Suppressor macrophage (primary cell): ENCODE measurements at places on chromosomes 12 and 14.

GRCh38 chr12:58148405-58148804 lies 207.0 kb downstream of the ATP23 start:
- DNase-seq: no peak

GRCh38 chr12:124525455-124525854 lies 42.0 kb downstream of the NCOR2 start:
- DNase-seq: no peak

GRCh38 chr14:96832351-96832750 lies 35.2 kb downstream of the VRK1 start:
- no peak for DNase-seq

- DNase-seq: peak; percentile 52
Measured at GRCh38 chr12:25557830-25558436, 4.8 kb upstream of the LMNTD1 start.

GRCh38 chr12:51759175-51759574 lies 89.3 kb downstream of the FIGNL2 start:
- DNase-seq: no peak

- no peak for DNase-seq
Measured at GRCh38 chr12:82942521-82942920, 255.8 kb downstream of the TMTC2 start.

DNA sequence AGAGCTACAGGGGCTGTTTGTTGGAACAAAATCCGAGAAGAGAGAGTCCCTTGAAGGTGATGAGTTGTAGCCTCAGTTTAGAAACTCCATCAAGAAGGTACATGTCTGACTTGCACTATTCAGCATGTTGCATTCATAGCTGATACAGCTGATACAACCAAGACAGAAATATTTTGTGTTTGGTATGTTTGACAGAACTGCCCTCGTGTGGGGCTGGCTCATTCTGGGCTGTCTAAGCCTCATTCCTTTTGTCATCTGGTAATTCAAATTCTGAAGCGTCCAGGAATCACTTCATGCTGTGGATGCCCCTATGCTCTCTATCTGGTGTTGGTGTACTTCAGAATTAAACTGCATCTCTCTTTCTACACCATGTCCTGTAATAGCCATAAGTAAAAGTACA lies 126.3 kb downstream of the ANO6 start:
- no peak for DNase-seq

DNA sequence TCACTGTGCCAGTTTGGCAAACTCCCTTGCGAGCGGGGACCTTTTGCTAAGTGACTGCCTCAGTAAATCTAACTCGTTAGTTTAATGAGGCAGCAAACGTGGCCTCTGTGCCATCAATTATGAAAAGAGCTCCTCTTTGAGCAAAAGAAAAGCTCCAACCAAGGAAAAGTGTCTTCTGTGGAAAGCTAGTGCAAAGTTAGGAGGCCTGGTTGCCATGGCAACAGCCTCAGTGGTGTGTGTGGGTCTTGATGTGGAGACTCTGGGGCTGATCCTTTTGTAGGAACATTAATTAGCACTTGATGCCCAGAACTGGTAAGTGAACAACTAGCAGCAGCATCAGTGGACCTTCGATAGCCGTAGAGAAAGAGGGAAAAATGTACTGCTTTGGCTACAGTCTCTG lies 145.7 kb downstream of the CHST11 start:
- no peak for DNase-seq

DNA sequence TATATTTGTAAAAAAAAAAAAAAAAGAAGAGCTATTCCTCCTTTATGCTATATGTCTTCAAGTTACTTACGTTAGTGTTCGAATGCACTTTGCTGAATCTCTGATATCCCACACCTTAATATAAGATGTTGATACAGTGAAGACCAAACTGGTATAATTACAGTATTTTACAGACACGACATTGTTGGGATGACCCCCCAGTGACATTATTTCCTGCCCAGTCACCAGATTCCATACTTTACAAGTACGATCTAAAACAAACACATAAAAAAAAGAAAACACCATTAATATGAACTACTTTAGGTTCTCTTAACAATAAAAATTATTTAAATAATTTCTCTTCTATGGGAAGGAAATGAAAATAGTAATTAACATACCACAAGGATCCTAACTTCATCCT lies 133.4 kb downstream of the KIF21A start:
- no peak for DNase-seq

DNA sequence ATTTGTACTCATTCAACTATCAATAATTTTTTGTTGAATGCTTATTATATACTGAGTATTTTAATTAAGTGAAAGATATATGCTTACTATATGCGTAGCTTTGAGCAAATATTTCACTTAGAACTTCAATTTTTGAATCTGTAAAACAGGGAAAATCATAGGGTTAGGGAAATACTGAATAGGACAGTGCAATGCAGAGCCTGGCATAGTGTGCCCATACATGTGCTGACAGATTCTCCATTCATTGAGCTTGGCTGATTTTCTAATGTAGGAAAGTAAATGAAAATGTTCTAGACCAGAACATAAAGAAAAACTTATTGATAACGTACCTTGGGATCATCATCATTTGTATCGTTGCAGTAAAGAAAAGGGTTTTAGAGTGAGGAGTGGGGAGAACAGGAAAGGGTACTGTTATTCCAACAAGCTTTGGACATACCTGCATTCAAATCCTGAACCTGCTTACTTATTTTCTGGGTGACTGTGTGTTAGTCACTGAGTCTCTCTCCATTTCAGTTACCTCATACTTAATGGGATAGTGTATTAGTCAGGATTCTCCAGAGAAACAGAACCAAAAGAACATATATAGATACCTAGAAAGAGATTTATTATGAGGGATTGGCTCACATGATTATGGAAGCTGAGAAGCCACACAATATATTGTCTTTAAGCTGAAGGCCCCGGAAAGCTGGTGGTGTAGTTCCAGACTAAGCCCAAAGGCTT lies 436.4 kb downstream of the ADAMTS20 start:
- DNase-seq: no peak

GRCh38 chr14:94388384-94389103 lies at the start of gene SERPINA1:
SERPINA1 (minus strand) TSS chr14:94388602; CDS start chr14:94383237, 5,365 bp downstream.
- no peak for DNase-seq

- DNase-seq: no peak
Measured at GRCh38 chr12:105955976-105956375, 182.8 kb downstream of the NUAK1 start.

DNA sequence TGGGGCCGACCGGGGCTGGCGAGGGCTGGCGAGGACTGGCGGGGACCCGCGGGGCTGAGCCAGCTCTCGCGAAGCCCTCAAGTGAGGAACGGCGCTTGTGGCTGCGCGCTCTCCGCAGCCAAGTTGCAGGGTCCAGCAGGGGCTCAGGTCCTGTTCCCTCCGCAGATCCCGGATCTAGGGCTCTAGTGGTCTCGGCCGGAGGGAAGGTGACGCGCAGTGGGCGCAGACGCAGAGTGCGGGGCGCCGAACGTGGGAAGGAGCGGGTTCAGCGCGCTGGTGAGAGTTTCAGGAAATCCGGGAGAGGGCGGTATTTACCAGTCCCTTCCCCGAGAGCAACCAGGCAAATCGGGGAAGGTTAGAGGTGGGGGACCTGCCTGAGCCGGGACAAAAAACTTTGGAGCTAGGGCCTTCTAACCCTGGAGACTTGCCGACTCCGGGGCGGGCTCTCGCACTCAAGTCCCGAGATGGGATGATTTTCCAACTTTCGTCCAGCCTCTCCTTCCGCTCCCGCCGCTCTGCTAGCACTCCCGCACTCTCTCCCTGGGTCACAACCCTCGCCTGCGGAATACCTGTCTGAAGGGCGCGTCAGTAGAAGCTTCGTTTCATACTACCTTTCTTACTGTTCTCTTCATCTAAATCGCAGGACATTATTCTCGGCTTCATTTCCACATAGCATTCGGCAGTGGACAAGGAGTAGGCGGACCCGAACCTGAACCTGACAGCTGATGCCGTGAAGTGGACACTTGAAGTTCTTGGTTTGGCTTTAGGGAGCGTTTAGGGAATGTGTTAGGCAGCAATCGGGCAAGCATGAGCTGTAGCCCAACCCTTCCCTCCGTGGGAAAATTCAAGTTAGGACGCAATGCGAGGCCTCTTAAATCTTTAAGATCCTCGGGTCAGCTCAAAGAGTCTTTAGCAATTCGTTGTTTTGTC lies 13.6 kb upstream of the PAX9 start:
- peak; percentile 5 for DNase-seq

DNA sequence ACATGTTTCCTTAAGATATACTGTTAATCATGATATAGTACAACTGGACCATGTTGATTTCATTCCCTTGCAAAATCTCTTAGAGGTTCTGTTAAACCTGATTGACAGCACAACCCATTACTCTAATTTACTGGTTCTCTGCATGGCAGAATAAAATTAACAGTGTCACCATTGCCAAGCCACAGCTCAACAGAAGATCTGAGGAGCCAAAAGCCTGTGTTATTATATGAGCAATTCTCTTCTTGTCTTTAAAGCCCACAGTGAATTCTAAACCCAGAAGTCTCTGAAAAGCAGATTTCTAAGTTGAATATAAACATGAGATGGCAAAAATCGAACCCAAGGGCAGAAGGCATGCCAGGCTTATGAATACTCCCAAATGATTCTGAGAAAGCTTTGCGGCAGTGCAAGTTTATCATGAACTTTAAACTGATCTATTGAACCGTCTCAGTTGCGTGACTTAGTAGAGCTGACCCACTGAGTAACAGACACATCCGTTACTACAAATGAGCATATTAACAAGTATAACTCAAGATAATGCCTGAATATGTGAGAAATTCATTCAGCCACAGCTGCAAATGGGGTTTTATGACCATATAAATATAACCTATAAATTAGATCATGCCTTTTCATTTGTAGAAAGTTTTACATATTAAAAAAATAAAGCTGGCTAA lies 78.2 kb downstream of the IPO8 start:
- no peak for DNase-seq

DNA sequence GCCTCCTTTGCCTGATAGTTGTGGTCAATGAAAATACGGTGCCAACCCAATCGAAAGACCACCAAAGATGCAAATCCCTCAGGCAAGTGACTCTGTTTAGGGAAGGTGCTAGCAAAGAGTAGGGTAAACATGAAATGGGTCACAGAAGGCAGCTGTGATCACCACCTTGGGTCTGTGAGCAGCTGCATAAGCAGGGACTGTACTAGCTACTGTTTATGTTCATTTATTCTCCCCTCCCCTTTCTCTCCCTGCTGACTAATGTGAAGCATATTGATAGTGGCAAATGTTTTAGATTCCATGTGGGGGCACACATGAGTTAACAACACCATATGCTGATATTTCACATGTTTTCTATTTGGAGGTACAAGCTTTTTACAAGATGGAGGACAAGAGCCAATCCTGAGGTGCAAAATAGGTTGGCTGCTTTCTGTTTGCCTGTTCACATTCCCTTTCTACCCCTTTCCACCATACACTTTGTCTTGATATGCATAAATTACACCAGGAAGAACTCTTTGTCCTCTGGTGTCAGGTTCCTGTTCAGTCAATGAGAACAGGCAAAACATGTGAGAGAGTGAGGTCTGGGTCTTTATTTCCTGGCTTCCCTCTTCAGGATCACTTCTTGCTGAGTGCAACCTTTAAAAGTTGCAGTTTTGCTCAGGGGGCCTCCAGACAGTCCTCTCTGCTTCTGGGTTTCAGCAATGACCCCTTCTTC lies 71.1 kb downstream of the AVPR1A start:
- DNase-seq: no peak

DNA sequence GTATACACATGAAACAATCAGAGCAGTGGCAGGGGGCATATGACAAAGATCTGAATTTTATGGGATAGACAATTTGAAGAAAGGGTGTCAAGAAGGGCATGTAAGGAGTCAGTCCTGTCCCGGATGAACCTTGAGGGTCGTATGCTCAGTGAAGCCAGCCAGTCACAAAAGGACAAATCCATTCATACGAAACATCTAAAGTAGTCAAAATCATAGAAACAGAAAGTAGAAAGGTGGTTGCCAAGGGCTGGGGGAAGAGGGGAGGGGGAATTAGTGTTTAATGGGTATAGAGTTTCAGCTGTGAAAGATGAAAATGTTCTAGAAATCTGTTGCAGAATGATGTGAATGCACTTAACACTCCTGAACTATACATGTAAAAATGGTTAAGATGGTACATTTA lies 157.5 kb downstream of the TGFB3 start:
- DNase-seq: no peak

DNA sequence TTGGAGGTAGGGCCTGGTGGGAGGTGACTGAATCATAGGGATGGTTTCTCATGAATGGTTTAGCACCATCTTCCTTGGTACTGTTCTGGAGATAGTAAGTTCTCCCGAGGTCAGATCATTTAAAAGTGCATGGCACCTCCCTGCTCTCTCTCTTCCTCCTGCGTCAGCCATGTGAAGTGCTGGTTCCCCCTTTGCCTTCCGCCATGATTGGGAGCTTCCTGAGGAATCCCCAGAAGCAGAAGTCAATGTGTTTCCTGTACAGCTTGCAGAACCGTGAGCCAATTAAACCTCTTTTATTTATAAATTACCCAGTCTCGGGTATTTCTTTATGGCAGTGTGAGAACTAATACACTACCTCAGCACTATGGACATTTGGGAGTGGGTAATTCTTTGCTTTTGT lies 4.8 kb upstream of the LGMN start:
- DNase-seq: peak; percentile 93

DNA sequence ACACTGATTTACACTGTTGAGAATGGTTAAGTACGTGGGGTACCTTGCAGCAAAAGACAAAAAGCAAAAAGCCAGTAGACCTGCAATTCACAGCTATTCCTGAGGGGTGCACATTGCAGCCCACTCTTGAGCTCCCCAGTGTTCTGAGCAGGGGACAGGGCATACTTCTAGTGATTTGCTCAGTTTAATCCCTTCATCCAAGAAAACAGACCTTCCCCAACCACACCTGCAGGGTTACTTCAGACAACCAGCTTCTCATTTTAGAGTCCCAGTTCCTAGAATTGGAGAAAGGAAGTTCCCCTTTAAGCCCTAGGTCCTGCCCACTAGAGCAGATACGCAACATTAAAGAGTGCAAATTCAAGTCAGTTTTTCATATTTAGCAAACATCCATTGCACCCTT lies 3.6 kb upstream of the WSB2 start:
- peak; percentile 55 for DNase-seq

DNA sequence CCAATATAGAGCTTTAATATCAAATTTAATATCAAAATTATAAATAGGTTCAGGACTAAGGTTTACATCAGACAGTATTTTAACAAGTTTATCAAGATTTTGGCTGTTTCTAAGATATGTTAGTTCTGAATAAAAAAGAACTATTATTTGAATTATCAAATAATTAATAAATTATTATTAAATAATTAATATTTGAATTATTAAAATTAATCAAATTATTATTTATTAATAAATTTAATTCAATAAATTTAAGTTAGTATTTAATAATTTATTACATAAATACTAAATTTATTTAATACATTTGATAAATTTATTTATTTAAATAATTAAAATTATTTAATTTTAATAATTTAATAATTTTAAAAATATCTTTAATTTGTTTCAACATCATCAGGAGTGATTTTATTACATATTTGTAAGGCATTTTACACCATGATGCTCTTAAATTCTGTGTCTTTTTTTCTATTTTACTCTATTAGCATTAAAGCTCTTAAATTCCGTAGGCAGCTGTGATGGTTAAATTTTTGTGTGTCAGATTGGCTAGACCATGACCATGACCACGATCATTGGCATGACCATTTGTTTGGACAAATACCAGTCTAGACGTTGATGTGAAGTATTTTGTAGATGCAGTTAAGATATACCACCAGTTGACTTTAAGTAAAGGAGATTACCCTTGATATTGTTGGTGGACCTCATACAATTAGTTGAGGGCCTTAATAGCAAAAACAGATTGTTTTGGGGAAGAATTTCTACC lies 82.6 kb downstream of the BBS10 start:
- no peak for DNase-seq

- DNase-seq: no peak
Measured at GRCh38 chr12:88398031-88398430, 182.2 kb downstream of the KITLG start.
